GM13977 (cell line): ENCODE measurements at places on chromosomes 2 and 18.

- no peak for DNase-seq
These were observed 36.5 kb upstream of the TNFRSF11A start for GRCh38 chr18:62288665-62289008.

- no peak for DNase-seq
These were observed 119.3 kb upstream of the MAPRE2 start for GRCh38 chr18:34921811-34922385.

DNA sequence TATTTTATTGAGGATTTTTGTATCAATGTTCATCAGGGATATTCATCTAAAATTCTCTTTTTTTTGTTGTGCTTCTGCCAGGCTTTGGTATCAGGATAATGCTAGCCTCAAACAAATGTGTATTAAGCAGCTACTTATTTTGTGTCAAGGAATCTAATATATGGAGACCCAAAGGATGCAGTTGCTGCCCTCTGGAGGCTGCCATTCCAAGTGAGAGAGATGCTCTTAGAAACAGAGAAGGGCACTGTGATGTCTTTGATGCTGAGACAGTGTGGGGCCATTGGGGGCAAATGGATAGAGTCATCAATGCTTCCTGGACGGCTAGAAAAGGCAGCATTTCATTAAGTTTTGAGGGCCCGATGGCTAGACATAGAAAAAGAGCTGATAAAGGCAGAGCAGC lies 292.6 kb downstream of the SETBP1 start:
- no peak for DNase-seq

- no peak for DNase-seq
These were observed 26.2 kb upstream of the CYP27A1 start for GRCh38 chr2:218755567-218756404.

DNA sequence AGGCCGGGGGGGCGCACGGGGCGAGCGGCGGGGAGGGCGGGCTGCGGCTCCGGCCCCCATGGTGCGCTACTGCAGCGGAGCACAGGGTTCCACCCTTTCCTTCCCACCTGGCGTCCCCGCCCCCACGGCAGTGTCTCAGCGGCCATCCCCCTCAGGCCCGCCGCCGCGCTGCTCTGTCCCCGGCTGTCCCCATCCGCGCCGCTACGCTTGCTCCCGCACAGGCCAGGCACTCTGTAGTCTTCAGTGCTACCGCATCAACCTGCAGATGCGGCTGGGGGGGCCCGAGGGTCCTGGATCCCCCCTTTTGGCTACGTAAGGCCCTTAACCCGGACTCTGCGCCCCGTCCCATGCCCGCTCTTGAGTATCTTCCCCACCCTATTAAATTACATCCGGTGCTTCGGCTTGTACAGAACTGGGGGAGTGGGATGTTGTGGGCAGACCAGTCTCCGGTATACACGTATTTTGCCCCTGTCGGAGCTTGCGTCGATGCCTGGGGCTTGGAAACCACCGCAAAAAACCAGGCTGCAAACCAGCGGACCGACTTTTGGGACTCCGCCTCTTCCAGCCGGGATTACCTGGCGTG lies 598 bp upstream of the WBP1 start:
- peak; percentile 82 for DNase-seq

DNA sequence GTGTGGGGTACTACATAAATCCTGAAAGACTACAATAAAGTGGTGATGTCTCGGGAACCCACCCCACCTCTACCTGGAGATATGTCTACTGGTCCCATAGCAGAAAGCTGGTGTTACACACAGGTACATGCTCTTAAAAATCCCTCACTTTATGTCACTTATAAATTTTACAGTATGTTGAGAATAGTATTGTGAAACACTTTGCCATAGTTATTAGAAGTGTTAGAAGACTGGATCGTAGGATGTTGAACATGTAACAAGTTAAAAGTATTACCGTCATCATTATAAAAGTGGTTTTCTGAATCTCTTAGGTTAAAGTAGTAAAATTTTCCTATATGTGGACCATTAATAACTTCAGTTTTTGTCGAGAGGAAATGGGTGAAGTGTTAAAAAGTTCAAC lies 48.6 kb downstream of the SPOPL start:
- DNase-seq: no peak

GRCh38 chr2:119857742-119858141 lies 98.0 kb downstream of the PTPN4 start:
- DNase-seq: no peak

DNA sequence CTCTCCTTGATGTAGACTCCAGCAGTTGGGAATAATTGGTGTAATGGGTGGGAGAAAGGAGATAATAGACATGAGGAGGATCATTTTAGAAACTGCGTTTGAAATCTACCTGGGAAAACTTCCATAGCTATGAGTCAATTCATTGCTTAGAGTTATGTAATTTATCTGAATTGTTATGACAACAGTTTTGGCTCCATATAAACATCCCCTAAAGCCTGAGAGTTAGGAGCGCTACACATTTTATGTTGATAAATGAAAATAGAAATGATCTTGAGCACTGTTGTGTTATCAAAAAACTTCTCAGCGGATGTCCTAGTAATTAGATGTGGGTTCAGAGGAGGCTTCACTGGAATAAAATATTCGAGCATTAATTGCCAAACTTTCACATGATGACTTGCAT lies 573.4 kb downstream of the TSN start:
- no peak for DNase-seq

DNA sequence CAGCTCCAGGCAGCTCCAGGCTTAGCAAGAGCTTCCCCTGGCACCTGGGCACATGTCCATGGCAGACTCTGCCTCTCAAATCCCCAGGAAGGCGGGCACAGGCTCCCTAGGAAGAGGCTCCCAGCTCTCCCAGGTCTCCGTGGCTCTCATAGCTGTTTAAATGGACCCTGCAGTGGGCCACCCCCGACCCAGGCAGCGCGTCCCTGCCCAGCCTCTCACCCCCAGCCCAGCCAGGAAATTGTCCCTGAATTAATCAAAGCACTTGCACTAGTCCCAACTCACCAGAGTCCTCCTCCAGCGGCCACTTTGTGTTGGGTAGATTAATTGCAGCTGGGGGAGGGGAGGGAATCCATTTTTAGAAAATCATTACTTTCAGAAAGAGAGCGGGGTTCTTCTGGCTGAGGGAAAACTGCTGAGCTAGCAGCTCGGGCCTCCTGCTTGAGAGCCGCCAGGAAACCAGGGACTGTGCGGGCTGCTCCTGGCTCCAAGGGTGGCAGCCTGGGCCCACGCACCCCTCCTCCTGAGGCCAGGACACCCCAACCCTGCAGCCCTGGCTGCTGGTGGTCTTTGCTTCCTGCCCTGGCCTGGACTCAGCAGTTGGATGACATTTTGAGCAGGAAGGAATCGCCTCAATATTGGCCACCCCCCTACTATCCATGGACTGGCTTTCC lies 36.0 kb downstream of the SMAD7 start:
- no peak for DNase-seq

- no peak for DNase-seq
These were observed 118.0 kb downstream of the KCNE4 start for GRCh38 chr2:223169830-223170605.

DNA sequence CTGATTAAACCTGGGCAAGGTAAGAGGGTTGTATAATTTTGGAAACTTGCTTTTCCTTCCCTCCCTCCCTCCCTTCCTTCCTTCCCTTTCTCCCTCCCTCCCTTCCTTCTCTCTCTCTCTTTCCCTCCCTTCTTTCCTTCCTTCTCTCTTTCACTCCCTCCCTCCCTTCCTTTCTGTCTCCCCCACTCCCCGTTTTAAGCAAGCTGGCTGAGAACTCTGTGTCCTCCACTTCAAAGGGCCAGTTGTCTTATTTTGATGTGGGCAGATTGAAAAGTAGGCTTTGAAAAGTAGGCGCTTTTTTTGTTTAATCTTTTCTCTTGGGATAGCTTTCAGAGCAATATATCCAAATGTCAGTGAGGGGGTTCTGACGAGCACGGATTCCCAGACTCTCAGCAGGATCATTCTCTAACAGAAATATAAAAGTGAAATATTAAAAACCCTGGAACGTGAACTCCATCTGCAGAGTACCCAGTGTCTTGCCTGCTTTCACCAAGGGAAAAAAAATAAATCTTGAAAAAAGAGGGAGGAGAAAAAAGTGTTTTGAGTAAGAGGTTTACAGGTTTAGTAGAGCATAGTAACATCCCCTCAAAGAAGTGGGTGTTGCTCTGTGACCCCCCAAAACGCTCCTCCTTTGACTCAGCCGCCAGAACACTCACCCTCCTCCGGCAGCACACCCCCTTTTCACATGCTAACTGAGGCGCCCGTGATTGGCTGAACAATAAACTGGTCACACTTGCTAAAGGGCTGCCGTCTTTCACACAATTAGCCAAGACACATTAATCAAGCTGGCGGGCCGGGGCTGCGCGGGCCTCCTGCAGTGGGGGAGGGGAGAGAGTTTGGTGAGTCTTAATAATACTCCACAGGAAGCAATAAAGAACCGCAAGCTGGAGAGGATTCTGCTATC lies 52.2 kb downstream of the CDK15 start:
- DNase-seq: peak; percentile 24

DNA sequence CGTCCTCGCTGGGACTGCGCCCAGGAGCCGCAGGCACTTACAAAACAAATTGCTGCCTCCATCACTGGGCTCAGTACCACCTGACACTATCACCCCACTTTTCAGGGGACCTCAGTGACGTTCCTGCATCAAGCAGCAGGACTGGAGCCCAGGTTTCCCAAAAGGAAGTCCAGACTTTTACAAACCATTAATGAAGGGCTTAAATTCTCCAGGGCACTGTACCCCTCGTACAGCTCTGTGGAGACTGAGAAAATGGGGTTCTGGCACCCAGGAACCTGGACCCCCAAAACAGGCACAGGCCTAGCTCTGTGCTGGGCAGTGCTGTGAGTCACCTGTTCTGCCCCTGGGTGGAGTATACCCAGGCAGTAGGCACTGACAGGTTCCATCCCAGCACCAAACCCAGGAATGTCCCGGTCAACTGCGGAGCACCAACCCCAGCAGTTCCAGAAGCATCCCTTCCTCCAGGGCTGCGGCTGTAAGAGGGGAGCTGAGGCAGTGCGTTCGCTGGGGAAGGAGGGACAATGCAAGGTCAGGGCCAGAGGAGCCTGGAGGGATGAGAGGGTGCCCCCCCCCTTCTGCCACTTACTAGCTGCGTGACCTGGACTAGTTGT lies 24.6 kb upstream of the NOTO start:
- DNase-seq: peak; percentile 21

- DNase-seq: no peak
These were observed 74.1 kb upstream of the EHBP1 start for GRCh38 chr2:62631160-62632085.

GRCh38 chr18:22627506-22627905 lies 209.8 kb upstream of the CTAGE1 start:
- no peak for DNase-seq

GRCh38 chr18:23619388-23619881 lies 33.1 kb upstream of the NPC1 start:
- no peak for DNase-seq

DNA sequence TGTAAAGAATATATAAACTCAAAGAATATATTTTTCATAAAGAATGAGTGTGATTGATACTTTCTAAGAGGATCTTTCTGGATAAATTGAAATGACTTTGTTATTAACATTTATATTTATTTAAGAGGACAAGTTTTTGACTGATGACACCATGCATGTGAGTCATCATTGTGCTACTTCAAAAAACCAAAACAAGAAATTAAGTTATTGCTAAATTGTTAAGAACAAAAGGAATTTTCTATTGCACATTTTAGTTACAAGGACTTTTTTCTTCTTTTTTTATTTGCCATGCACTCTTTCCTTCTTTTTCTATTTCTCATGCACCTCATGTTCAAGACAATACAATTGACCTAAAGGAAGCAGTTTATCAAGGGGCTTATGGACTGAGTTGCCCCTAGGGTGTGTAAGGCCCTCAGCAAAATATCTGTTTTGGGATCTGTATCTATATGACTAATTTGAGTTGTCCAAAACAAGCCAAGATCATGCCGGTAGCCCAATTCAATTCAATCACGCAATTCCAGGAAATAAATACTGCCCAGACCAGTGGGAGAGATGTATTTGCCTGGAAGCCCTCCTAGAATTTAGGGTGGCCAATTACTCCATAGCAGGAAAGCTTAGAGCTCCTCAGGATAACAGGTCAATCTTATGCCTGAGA lies 654.3 kb downstream of the METTL4 start:
- no peak for DNase-seq

DNA sequence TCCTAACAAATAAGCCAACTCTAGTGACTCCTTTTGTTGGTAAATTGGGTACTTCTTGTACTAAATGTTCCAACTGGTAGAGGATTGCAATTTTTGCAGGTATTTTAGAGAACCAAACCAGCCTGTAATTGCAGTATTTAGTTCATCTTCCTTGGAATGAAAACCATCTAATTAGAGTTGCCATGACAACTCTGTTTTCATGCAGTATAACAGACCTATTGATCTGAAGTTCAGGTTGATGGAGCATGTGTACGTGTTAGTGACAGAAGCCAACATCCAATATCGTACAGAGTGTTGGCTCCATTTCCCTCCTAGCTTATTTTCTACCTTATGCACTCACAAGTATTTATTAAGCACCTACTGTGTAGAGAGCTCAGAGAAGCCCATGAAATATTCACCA lies 176.3 kb upstream of the FOSL2 start:
- no peak for DNase-seq

DNA sequence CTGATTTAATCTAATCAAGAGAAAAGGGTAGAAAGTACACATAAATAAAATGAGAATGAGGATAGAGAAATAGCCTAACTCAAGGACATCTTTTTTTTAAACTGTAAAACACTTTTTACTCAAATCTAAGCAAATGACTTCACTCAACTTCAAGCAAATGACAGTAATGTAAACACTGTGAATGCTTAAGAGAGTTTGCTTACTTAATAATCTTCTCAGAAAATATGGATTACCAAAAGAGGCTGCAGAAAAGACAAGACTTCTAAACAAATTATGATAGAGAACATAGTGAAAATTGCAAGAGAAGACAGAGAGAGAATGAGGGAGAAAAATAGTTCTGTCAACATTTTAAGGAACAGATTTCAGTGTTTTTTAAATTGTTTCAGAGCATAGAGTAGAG lies 52.5 kb downstream of the FAM124B start:
- no peak for DNase-seq

- no peak for DNase-seq
These were observed 1112.3 kb upstream of the FANCL start for GRCh38 chr2:59353306-59353921.

DNA sequence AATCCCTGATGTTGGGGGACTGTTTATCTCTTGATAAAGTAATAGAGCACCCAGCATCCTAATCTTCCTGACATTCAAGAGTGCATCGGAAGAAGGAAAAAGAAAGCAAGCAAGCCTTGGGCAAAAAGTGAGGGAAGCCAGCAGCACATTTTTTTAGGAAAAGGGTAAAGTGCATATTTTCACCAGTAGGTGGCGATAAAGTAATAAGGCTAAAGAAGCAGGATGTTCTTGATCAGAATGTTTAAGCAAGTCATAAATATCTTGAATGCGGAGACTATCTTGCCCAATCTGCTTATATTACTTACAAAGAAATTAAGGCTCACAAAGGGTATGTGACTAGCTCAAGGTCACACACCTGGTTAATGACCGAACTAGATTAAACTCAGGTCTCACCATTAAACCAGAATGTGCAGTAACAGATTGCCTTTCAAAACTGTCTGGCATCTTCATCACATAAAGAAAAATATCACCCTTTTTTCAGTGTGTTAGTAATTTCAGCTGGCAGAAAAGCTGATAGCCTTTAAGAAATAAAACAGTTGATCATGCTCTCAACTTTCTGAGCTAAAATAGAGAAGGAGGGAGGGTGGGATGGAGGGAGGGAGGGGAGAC lies 83.8 kb downstream of the VIT start:
- DNase-seq: peak; percentile 66

GRCh38 chr18:55605733-55606338 lies 17.8 kb upstream of the TCF4 start:
- DNase-seq: peak; percentile 13

- no peak for DNase-seq
These were observed 249.8 kb upstream of the RAB12 start for GRCh38 chr18:8359481-8359880.
